Activated CD8-positive, alpha-beta memory T cell treated with anti-CD3 and anti-CD28 coated beads for 1 hour (primary cell): ENCODE measurements at places on chromosomes 12 and 14.
A peak's percentile ranks its signal among the peaks of the same experiment; 100 is the strongest.

DNA sequence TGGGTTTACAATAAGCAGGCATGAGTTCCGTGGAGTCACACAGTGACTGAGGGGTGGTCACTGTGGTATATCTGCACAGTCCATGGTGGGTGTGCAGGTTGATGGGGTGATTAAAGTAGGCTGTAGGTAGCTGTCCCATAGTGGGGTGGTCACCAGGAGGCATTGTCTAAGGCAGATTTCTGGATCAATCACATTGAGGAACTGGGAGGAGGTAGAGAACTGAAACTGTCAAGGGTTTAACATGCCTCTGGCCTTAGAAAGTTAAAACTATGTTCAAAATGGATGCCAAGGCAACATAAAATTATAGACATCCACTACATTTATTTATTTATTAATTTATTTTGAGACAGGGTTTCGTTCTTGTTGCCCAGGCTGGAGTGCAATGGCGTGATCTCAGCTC is 8.3 kb downstream of the ADCK1 start:
- no peak for DNase-seq

- DNase-seq: no peak
Observed at GRCh38 chr12:95413576-95413975, 60.4 kb upstream of the METAP2 start.

- no peak for DNase-seq
Observed at GRCh38 chr14:37179896-37180502, 7.6 kb upstream of the SLC25A21 start.

DNA sequence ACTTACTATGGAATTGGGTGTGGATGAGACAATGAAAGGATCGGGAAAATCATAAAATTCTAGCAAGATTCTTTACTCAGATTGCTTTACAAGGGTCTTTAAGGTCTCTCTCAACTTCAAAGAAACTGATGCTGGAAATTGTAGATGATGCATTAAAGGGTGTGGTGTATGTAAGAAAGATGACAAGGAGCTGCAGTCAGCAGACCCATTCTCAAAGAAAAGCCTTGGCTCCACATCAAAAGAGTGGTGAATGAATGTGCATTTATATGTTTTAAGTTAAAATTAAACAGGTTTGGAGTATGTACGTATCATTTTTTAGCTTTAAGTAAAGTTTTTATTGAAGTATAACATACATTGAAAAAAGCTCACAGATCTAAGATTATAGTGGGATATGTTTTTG is 194.5 kb downstream of the C12orf75 start:
- no peak for DNase-seq

DNA sequence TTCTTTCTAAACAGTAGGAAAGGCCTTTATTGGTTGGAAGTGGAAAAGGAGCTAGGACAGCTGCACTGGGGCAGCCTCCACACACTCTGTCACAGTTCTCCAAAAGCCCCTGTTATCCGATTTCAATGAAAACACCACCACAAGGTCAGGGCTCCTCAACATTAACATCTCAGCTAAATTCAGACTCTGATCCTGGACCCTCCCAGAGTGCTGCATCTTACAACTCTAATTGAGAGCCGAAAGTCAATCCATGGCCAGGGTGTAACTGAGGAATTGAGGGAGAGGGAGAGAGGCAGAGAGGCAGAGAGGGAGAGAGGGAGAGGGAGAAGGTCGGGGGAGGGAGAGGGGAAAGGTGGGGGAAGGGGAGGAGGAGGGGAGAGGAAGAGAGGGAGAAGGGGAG is 32.1 kb downstream of the DICER1 start:
- no peak for DNase-seq

DNA sequence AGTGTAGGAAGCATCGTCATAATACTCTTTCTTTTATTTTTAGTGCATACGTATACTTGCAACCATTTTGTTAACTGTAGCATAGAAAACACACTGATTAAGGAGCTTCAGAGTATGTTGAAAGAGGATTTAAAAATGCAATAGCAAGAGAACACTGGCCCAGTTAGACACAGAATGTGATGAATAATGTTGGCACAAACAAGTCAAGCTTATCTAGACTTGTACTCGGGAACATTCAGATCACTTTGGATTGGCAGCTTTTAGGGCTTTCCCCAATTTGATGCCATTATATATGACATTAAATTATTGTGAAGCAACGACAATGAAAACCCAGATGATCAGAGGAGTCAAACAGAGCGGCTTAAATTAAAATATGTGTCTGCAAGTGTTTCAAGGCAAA is 468.1 kb downstream of the PRKD1 start:
- no peak for DNase-seq

DNA sequence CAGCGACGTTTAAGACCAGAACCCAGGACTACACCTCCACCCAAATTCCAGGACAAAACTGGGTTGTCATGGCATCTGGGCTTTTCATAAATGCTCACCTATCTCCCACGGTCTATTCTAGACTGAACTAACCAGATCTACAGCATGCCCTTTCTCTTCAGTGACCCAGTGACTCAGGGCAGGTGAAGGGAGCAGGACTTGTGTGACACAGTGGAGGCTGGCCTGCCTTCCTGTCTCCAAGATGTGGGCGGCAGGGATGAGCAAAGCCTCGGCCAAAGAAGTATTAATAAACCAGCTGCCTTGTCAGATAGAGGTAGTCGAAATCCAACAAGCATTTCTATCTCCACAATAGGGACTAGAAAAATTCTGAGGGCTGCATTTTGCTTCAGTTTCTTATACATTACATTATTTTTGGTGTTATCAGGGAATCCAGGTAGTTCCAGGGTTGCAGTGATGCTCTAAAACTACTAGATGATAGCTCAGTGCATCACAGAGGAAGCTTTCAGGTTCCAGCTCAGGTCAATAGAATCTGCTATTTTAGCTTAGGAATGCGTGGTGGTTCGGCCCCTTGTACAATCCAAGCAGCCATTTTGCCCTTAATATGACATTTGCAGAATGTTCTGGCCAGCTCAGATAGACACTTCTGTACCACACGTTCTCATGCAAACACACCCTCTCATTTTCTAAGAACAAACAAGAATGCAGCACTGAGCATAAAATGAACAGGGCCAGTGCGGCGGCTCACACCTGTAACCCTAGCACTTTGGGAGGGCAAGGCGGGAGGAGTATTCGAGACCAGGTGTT is 4.2 kb upstream of the GLRX5 start:
- no peak for DNase-seq

GRCh38 chr12:45130881-45131281 is 80.0 kb upstream of the DBX2 start:
- DNase-seq: no peak

GRCh38 chr14:85618978-85619377 is 89.0 kb downstream of the FLRT2 start:
- no peak for DNase-seq

DNA sequence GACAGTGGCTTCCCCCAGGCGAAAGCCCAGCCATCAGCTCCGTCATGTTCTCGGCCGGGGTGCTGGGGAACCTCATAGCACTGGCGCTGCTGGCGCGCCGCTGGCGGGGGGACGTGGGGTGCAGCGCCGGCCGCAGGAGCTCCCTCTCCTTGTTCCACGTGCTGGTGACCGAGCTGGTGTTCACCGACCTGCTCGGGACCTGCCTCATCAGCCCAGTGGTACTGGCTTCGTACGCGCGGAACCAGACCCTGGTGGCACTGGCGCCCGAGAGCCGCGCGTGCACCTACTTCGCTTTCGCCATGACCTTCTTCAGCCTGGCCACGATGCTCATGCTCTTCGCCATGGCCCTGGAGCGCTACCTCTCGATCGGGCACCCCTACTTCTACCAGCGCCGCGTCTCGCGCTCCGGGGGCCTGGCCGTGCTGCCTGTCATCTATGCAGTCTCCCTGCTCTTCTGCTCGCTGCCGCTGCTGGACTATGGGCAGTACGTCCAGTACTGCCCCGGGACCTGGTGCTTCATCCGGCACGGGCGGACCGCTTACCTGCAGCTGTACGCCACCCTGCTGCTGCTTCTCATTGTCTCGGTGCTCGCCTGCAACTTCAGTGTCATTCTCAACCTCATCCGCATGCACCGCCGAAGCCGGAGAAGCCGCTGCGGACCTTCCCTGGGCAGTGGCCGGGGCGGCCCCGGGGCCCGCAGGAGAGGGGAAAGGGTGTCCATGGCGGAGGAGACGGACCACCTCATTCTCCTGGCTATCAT is 663 bp downstream of the PTGER2 start:
- DNase-seq: no peak

GRCh38 chr14:34211732-34212131 is 250.3 kb downstream of the SPTSSA start:
- DNase-seq: no peak

DNA sequence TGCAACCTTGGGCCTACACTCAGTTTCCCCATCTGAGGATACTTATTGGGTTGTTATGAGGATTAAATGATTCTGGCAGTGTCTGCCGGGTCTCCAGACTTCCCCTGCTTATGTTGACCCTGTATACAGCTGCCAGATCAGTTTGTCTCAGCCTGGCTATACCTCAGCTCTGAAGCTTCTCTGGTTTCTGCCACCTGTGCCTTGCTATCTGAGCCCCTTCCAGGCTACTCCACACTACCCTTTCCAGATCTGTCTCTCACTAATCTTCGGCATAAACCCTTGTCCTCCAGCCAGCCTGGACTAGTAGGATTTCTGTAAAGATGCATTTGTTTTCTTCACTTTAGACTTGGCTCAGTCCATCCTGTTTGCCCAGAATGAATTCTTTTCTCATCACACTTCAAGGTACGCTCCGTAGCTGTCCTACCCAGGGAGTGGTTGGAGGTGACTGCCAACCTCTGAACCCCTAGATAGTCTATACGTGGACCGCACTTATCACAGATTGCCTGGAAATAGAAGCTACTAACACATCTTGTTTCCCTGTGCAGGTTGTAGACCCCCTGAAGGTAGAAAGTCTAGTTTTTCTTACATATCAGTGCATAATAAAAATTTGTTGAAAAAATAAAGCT is 422.4 kb downstream of the RAD51B start:
- DNase-seq: no peak

DNA sequence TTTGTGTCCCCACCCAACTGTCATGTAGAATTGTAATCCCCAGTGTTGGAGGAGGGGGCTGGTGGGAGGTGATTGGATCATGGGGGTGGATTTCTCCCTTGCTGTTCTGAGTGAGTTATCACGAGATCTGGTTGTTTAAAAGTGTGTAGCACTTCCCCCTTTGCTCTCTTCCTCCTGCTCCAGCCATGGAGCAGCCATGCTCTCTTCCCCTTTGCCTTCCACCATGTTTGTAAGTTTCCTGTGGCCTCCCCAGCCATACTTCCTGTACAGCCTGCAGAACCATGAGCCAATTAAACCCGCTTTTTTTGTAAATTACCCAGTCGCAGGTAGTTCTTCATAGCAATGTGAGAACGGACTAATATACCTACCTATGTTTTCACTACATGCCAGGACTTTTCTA is 2.6 kb upstream of the POC1B start:
- no peak for DNase-seq

GRCh38 chr14:63147018-63147417 is 57.2 kb upstream of the RHOJ start:
- no peak for DNase-seq

GRCh38 chr12:129964826-129965457 is 61.1 kb upstream of the TMEM132D start:
- DNase-seq: no peak

- DNase-seq: no peak
Observed at GRCh38 chr14:23164949-23165348, 18.5 kb downstream of the SLC7A8 start.

GRCh38 chr12:22543246-22544037 is 900 bp downstream of the C2CD5 start:
- no peak for DNase-seq

DNA sequence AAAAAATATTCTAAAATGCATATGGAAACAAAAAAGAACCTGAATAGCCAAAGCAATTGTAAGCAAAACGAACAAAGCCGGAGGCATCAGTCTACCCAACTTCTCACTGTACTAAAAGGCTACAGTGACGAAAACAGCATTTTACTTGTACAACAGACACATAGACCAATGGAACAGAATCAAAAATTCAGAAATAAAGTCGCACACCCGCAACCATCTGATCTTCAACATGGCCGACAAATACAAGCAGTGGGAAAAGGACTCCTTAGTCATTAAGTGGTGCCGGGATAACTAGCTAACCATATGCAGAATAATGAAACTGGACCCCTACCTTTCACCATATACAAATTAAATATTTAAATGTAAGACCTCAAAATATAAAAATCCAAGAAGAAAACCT is 203.9 kb upstream of the PPFIA2 start:
- DNase-seq: no peak

DNA sequence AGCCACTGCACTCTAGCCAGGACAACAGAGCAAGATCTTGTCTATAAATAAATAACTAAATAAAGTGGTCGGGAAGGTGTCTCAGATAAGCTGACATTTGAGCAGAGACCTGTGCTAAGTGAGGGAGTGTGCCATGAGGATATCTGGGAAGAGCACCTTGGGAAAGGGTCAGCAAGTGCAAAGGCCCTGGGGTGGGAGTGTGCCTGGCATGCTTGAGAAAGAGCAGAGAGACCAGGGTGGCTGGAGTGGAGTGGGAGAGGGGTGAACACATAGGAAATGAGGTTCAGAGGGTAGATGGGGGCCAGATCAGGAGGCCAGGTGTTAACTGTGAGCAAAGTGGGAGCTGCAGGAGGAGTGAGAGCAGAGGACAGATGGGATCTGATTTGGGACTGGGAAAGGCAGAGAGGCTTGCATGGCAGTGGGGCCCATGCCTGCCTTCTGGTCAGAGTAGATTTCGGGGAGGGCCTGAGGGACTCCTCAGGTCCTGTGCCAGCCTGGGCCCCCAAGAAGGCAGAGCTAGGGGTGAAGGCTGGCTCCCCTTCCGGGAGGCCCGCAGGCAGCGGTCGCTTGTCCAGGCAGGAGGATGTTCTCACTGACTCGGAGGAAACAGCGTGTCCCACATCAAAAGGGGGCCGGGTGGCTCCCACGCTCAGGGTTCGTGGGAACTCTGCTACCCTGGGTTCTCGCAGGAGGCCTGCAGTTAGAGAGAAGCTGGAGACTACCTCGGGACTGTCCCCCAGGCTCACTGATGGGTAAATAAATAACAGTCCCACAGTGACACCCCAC is 32.6 kb downstream of the DTX1 start:
- peak; percentile 29 for DNase-seq

- DNase-seq: no peak
Observed at GRCh38 chr12:95694136-95694535, 96.4 kb downstream of the NTN4 start.

GRCh38 chr12:108645686-108646599 is 12.2 kb upstream of the SELPLG start:
- DNase-seq: no peak

- DNase-seq: peak; percentile 31
Observed at GRCh38 chr12:25249931-25250738, 594 bp downstream of the KRAS start.

DNA sequence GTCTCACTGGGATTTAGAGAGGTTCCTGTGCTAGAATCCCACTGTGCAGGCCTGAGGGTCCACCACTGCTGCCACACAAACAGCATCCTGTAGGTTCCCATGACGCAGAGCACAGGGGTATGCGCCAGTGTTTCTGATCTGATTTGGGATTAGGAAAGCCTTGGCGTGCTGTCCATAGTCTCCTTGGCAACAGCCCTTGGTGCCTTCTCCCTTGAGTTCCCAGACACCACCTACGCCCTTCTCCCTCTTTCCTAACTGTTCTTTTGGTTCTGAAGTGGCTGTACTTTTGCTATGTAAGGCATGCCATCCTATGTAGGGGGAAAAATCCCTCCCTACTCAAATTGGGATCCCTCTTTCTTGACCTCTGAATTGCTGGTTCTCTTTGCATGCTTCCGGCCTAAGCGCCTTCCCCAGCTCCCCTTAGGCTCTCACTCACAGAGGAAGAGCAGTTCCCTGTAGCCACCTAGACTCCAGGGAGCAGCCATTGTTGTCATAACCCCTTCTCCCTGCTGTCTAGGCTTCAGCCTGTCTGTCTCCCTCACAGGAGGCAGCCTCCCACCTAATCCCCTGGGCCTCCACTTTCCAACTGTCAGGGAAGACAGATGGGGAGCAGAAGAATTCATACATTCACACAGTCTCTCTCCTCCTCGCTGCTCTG is 14.8 kb upstream of the RIC8B start:
- DNase-seq: no peak
